ENCODE measurements at places on chromosomes 2 and 18.

- no peak for DNase-seq
Observed at GRCh38 chr2:15728245-15728938, 136.7 kb downstream of the DDX1 start.

DNA sequence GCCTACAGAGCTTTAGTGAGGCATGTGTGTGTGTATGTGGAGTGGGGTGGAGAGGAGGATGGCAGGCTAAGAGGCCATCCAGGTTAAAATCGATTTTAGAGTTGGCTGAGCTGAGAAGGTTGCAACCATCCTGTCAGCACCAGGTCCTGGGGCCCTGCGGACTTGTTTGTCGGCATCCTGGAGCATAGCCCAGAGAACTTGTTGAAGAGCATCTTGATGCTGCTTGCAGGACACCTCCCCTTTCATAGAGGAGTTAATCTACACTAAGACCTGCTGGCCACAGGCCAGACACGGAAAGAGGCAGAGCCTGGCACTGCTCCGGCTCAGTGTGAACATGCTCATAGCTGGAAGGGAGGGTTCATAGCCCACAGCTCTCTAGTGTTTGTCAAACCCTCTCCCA is 72.1 kb upstream of the RGPD5 start:
- no peak for DNase-seq

DNA sequence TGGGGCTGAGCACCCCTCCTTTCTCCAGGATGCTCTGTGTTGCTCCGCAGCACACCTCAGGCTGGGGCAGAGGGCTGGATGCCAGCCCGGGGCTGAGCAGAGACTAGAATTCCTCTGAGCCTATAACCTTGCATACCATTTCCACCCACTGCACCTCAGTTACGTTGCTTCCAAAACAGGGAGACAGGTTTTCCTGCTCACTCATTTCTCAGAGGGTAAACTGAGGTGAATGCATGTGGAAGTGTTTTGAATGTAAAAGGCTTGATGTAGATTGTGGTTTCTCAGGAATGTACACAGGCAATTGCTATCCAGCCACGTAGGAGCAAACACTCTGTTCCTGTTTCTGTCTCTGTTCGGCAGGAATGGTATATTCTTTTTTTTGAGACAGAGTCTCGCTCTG is 45.3 kb downstream of the EDAR start:
- DNase-seq = no peak

DNA sequence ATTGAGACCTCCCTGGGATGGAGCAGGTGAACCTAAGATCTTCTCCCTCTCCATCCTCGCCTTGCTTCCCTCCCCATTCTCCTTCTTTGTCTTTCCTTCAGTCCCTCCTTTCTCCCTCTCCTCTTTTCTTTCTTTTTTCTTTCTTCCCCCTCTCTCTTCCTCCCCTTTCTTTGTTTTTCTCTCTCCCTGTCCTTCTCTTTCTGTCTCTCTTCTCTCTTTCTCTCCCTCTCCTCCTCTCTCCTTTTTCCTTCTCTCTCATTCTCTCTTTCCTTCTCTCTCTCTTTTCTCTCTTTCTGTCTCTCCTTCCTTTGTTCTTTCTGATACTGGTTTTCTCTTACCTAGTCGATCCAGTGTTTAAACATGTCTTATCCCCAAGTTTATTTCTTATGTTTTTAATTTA is 10.7 kb downstream of the MREG start:
- DNase-seq = no peak
